Hepatic stellate cell (primary cell): ENCODE measurements at places on chromosomes 4 and X.

GRCh38 chr4:88860586-88860985 lies 163.0 kb upstream of the NAP1L5 start:
- no peak for DNase-seq

DNA sequence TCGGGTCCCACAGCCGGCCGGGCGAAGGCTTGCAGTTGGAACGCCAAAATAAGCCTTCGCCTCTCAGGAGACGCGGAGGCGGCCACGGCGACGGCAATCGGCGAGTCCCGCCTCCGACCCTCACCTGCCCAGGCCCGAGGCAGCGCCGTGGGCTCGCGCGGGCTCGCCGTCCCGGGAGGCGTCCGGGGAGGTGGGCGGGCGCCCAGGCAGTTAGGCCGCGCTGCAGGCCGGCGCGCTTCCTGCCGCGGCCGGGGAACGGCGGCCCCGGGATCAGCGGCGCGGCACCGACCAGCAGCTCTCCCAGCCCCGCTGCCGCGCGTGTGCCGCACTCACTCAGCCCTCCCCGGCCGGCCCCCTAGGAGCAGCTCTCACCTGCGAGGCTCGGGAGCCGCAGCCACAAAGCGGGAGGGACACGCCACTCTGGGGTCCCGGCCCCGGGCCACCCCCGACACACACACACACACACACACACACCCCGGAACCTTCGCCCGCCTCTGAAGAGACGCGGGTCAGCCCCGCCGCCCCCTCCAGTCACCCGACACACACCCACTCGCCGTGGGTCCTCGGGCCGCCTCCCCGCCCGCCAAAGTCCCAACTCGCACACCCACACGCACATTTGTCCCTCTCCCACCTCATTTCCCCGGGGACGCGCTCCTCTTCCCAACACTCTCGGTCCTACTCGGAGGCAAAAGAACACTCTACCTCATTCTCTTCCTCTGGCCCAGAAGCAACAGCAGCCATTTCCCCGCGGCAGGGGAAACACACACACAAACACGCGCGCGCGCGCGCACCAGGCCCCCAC lies at the start of gene CNOT6L:
Gene CNOT6L (minus strand): TSS at position 767 of the 802 bp plus-strand sequence. CDS start 60 bp downstream, at position 707.
- DNase-seq: peak; percentile 46

DNA sequence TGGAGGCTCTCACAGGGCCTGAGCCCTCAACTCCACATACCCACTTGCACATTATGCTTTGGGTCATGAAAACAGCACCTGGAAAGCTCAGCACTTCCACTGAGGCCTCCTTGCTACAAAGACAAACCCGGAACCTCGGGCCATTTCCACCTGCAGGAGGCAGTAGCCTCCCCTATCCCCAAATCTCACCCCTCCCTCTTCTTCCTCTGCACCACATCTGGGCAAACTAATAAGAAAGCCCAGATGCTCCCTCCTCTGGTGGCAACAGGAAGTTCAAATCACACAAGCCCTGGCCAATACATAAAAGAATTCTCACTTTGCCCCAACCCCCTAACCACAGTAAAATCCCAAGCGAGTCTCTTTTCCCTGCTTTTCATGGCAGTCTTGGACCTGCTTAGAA lies 136.4 kb downstream of the MAPK10 start:
- DNase-seq: no peak

GRCh38 chrX:84219551-84219950 lies 31.6 kb upstream of the RPS6KA6 start:
- no peak for DNase-seq

GRCh38 chr4:76987685-76988084 lies 38.1 kb downstream of the SEPTIN11 start:
- no peak for DNase-seq

GRCh38 chrX:93422693-93423092 lies 250.7 kb downstream of the NAP1L3 start:
- DNase-seq: no peak

DNA sequence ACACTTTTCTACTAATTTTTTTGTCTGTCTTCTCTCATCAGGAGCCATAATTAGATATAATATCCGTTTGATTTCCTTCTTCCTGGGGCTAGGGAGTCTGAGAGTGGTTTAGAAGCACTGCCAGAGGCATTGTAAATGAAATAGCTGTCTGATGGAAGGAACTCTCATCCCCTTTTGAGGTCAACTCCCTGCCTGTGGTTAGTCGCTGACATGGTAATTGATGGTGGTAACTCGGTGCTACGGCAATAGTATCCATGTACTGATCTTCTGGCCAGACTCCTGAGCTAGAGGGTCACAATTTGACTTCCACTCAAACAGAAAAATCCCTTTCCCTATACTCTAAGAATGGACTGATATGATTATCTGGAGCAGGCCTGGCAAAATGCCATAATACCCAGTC lies 108.1 kb upstream of the TRPC5 start:
- DNase-seq: no peak
